Activated CD4-positive, CD25-positive, alpha-beta regulatory T cell treated with anti-CD3 and anti-CD28 coated beads, Interleukin-2, amount 50 U/mL, for 16 hours (primary cell): ENCODE measurements at places on chromosomes 4 and X.

- no peak for DNase-seq
Measured at GRCh38 chr4:183074288-183074990, 24.6 kb upstream of the WWC2 start.

GRCh38 chr4:96136056-96136455 lies 296.2 kb downstream of the PDHA2 start:
- DNase-seq: no peak

DNA sequence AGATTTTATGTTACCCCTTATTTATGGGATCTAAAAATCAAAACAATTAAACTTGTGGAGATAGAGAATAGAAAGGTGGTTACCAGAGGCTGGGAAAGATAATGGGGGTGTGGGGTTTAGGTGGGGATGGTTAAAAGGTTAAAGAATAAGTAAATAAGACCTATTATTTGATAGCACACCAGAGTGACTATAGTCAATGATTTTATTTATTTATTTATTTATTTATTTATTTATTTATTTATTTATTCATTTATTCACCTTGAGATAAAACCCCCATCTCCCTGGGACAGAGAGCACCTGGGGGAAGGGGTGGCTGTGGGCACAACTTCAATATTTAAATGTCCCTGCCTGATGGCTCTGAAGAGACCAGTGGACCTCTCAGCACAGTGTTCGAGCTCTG lies 66.1 kb downstream of the UGT2A3 start:
- no peak for DNase-seq

DNA sequence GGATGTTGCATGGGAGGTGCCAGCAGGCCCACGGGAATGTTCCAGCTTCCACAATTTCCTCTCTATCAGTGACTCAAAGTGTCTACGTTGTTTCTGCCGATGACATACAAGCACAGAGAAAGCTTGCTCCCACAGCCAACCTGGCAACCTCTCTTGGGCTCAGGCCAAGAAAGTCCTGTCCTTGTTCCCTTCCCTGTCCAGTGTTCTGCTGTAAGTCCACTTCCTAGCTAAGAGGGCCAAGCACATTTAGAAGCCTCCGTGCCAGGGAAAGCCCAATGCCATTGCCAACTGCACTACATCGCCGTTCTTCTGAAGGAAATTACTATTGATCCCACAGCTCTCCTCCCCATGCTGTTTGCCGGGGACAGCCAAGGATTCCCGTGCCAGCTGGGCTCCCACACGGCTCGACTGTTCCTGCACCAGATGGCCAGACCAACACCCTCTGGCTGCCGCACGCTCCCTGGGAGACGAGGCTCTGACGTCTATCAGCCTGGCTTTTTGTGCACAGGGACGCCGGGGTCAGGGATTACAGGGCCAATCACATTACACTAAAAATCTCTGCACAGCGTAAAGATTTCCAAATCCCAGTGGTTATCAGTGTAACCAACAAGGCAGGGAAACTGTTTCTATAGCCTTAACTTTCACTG lies 284.0 kb downstream of the BCOR start:
- no peak for DNase-seq

- no peak for DNase-seq
Measured at GRCh38 chr4:39687014-39687413, 10.9 kb upstream of the UBE2K start.

GRCh38 chr4:62533573-62533972 lies 1333.4 kb downstream of the ADGRL3 start:
- no peak for DNase-seq

GRCh38 chr4:73092868-73093267 lies 23.4 kb upstream of the COX18 start:
- no peak for DNase-seq

GRCh38 chrX:72131317-72132294 lies at the start of gene RTL5:
RTL5 (minus strand) TSS chrX:72131915.
- no peak for DNase-seq

GRCh38 chr4:40265910-40266274 lies 69.1 kb downstream of the RHOH start:
- DNase-seq: no peak

DNA sequence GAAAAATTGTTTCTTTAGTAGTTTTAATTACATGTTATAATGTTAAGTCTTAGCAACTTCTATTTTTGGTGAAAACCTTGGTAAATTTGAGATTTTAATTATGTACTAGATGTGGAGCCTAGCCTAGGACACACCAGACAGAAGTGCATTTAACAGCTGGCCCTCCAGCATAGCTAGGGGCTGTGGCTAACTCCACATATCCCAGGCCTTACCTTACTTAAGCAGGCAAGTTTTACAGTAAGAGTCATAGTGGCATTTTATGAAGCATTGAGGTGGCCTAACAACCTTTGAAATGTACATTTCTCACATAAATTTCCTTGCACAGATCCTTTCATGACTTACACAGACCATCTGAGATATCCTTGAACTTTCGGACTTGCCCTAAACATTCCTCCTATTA lies 71.6 kb upstream of the C4orf54 start:
- no peak for DNase-seq

DNA sequence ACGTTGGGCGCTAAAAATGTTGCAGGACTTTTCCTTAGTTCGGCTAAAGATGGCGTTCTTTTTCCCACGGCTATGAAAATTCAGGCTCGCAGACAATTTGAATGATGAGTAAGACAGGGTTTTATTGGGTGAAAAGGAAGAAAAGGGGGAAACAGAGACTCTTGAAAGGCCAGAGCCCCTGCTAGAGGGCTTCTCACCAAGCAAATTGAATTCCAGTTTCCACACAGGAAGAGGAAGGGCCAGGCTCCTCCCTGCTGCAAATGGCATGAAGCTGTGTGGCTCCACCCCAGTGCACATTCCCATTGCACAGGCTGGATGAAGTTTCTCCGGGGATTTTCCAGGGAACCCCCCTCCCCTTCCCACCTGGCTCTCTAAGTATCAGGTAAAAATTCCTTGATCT lies 210.9 kb downstream of the KLHL4 start:
- DNase-seq: no peak

DNA sequence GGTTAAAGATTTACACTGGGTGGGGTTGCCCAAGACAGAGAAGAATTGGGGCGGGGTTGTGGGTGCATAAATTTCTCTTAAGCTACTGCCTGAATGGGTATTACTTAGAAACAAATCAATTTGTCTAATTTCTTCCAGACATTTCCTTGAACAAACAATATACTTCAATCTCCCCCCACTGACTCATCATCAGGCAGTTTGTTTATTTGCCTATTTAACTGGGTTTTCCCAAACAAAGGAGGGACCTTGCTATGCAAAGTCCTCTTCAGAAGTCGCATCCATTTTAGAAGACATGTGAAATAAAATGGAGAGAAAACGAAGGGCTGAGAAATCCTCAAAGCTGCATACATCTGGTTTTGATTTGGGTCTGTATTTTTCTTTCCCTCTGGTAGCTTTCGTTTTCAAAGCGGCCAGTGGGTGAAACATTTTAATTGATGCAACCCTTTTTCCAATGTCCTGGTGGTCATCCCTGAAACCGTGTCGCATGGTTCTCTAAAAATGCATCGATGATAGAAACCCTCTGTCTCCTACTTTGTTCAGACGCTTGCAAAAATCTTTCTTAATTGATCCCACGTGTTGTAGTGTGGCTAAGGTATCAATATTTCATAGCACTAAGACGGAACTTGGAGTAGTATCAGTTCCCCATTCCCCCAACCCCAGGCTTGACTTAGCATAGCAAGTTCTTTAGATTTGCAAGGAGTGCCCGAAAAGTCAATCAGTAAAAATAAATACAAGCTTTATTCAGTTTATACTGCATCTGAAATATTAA lies 115.1 kb upstream of the MXRA5 start:
- DNase-seq: no peak

- no peak for DNase-seq
Measured at GRCh38 chr4:24748758-24749350, 46.5 kb upstream of the SOD3 start.

DNA sequence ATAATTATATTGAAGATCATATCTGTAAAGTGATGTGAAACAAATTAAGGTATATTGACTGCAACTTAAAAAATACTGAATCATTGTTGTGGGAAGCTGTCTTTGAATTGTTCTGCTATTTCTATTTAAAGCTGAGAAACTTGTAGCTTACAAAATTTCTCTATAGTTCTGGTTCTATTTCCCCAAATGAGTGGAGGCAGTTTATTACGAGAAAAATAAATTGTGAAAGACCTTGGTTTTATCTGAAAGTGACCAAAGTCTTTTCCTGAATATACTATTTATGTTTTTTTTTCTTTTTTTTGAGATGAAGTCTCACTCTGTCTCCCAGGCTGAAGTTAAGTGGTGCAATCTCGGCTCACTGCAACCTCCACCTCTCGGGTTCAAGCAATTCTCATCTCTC lies 165.4 kb downstream of the SH3BGRL start:
- DNase-seq: no peak

DNA sequence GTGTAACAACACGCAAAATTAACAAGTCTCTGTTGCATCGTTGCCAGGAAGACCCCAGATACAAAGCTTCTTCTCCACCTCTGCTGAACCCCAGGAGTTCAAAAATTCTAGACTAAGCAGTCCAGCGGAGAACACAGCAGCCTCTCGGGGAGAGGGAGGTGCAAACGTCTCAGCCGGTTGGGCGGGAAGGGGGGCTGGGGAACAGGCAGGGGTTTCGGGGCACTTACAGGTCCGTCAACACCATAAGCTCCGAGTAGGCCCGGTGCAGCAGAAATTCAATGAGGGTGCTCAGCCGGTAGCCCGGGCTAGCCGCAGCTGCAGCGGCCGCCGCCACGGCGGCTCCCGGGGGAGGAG lies 394 bp downstream of the MED14 start:
- peak; percentile 2 for DNase-seq

GRCh38 chr4:133969202-133969848 lies 232.3 kb downstream of the PABPC4L start:
- no peak for DNase-seq

DNA sequence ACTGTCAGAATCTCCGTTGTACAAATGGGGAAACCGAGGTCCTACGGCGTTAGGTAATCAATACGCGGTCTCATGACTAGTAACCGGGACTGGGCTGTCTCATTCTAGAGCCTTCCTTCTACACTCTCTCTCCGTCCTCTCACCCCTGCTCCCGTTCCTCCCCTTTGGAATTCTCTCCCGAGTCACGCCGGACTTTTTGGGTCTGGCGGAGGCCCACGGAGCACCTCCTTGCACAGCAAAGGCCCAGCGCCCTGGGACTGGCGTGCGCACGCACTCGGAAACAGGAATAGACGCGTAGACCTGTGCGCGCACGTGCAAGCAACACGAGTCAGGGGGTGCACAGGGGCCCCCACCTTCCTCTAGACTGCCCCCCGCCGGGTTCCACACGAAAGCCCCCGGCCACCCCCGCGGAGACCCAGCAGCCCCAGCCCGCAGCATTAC lies 361 bp downstream of the QDPR start:
- peak; percentile 3 for DNase-seq

- DNase-seq: no peak
Measured at GRCh38 chr4:158080354-158080753, 92.5 kb downstream of the GASK1B start.

DNA sequence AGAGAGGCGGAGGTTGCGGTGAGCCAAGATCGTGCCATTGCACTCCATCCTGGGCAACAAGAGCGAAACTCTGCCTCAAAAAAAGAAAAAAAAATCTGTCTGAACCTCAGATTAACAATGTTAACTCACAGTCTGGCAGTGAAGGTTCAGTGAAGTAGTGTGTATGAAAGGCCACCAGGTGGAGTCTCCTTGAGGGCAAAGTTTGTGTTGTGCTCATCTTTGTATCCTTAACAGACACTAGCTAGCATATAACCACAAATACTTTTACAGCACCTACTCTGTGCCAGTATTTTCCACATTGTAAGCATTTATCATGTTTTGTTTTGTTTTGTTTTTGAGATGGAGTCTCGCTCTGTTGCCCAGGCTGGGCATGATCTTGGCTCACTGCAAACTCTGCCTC lies 46.0 kb upstream of the MGST2 start:
- no peak for DNase-seq

DNA sequence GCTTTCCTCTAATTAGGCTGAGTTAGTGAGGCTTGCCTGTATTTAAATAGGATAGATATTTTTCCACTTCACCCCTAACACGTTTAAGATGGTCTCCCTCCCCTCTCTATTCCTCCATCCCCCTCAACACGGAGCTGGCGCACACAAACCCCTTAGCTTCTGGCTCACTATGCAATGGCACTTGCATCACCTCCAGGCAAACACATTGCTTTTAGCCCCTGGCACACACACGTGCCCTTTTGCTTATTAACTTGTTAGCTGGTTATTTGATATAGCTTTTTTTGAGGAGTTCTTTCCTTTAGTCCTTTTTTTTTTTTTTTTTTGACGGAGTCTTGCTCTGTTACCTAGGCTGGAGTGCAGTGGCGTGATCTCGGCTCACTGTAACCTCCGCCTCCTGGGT lies 94.3 kb downstream of the HDAC8 start:
- DNase-seq: no peak

- no peak for DNase-seq
Measured at GRCh38 chr4:154305616-154306015, 186.0 kb downstream of the DCHS2 start.

DNA sequence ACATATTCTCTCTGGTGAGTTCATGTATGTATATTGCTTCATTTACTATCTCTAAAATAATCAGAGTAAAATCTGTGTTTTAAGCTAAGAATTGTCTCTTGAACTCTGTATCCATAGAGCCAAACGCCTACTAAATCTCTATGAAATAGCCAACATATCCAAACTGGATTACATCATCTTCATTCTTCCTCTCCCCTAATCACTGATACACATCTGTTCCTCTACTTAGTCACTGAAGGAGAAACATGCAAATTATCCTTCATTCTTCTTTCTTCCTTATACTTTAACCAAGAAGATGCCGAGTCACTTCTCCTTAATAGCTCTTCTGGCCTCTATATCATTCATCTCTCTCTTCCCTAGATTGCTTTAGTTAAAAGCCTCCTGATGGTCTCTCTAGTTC lies 630.4 kb upstream of the FTHL17 start:
- DNase-seq: no peak

GRCh38 chr4:1415681-1415981 lies 9.4 kb upstream of the NKX1-1 start:
- DNase-seq: no peak

GRCh38 chr4:114466299-114466698 lies 132.3 kb upstream of the UGT8 start:
- no peak for DNase-seq

DNA sequence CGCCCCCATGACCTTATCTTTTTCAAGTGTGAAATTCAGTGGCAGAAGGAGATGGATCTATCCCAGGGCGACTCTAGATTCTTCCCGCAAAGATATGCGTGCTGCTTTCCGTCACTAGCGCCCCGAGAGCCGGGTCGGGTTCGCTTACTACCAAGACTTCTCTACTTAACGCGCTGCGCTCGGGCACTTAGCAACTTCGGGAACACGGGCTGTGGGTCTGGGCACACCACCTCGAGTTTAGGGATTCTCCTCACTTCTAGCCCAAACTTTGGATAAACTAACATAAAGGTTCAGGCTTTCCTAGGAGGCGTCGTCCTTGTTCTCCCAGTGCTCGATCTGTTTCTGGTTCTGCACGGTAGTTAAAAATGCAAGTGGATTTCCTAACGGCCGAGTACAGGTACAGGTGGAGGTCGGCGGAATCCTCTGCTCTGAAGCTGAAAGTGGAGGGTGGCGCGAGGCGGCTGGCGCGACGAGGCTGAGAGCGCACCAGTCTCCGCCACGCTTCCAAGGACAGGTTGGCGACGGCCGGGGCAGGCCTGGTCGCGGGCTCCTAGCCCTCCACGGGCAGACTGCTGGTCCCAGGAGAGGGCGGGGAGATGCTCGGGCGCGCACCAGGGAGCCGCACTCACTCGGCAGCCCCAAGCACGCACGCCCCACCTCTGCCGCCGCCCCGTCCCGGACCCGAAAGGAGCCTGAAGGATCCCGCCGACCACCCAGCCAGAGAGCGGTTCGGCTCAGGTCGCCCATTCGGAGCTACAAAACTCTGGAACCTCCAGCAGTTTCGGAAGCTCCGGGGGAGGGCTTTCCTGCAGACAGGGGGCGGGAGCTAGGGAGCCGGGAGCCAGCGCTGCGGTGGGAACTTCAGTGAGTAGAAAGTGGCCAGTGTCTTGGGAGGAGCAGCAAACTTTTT lies 100.8 kb upstream of the TENM3 start:
- no peak for DNase-seq
